Fibroblast of villous mesenchyme (primary cell): ENCODE measurements at places on chromosomes 2 and 18.
A peak's percentile ranks its signal among the peaks of the same experiment; 100 is the strongest.

DNA sequence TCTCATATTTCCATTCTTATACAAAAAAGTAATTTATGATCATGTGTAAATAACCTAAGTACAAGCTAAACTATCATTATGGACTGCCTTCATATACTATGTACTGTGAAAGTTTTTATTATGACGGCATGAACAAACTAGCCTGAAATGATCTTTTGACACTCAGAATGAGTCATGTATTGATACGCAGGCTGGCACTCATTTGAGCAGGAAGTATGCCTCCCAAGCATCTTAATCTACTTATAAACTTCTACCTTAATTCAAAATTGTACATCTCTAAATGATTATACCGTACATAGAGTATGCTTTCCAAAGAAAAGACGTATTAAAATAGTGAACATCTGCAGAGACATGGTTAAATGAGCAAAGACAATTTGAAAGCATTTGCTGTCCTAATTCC lies 207.1 kb upstream of the SPOPL start:
- DNase-seq: no peak

- no peak for DNase-seq
Observed at GRCh38 chr2:208638059-208638458, 231.5 kb downstream of the PTH2R start.

GRCh38 chr2:71587509-71588073 lies 134.2 kb downstream of the DYSF start:
- DNase-seq: no peak

DNA sequence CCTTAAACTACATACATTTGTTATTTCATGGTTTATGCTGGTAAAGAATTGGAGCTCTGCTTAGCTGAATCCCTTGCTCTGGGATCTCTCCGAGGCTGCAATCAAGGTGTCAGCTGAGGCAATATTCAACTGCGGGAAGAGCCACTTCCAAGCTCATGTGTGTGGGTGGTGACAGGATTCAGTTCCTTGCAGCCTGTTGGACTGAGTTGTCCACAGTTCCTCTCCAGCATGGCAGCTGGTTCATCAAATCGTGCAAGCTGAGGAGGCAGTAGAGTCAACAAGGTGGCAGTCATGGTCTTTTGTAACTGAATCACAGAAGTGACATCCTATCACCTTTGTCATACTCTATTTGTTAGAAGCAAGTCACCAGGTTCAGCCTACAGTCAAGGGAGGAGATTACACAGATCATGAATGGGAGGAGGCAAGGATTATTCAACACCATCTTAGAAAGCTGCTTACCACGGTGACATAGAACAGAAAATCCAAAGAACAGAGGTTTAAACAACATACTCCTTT lies 56.9 kb downstream of the CTIF start:
- no peak for DNase-seq

DNA sequence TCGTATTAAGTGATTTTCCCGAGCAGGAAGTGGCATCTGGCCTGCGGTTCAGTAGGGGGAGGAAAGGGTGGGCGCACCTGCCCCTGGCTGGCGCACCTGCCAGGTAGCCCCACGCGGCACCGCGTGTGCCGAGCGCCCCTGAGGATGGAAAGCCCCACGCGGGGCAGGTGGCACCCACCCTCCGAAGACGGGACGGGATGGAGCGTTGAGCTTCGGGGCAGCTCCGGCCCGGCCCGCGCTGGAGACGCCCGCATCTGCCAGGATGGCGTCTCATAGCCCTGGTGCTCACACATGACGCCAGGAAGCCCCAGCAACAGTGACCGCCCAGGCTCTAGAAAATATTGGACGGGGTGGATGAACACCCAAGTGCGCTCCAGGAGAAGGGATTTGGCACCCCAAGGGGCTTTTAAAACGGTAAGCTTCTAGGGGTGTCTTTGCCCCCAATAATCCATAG lies 2.5 kb upstream of the NFATC1 start:
- no peak for DNase-seq

DNA sequence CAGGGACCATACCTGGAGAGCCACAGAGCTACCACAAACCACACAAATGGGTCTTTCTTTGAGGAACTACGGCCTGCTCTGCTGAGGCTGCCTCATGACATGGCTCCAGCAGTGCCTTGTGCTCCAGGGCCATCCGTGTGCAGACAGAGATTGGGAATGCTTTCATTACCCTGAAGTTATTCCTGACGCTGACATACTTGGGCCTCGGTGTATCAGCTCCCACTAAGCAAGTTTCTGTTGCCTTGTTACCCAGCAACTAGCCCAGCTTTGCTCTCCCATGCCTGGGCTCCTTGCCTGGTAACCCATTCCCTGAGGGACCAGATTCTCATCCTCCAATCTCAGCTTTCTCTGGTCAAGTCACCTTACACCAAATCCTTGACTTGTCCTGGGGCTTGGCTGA lies 80.3 kb upstream of the FZD7 start:
- no peak for DNase-seq

GRCh38 chr18:62625019-62625418 lies 90.3 kb upstream of the PHLPP1 start:
- DNase-seq: no peak

- peak; percentile 91 for DNase-seq
Observed at GRCh38 chr2:233210843-233211547, 40.5 kb upstream of the ATG16L1 start.

GRCh38 chr2:176415937-176416499 lies 146.8 kb downstream of the MTX2 start:
- no peak for DNase-seq

DNA sequence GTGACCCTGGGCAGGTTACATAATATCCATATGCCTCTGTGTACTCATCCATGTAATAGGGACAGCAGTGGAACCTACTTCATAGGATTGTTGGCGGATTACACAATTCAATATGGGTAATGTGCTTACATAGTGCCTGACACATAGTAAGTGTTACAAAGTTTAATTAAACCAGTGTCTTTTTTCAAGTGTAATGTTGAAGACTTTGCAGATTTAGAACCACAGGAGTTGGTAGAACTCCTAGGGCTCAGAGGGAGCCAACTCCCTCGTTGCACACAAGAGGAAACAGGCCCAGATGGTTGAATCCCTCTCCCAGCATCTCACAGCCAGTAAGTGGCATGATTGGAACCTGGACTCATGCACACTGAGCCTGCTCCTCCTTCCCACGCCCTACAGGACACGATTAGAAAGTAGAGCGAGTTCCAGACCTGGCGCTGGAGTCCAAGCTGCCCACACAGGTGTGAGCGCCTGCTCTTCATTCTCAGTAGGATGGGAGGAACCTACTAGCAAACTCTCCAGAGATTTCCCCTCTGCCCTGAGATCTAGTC lies 97.8 kb downstream of the VSNL1 start:
- no peak for DNase-seq

DNA sequence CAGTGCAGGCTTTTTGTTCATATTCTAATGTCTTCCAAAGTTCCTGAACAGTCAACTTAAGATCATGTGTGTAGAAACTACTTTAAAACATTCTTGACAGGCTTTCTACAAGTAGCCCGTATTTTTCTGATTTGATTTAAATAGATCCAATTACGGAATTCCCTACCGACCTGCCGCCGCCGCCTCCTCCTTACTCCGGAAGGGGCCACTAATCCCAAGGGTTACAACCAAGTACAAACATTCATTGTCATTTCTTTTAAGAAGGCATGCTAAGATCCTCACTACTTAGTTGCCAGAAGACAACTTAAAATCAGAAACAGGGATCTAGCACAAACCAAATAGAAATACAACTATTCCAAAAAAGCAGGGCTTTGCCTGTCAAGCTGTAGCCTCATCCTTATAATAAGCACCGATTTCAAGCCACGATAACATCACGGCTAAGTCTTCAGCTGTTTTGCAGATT lies 784 bp downstream of the WDR33 start:
- DNase-seq: peak; percentile 51

DNA sequence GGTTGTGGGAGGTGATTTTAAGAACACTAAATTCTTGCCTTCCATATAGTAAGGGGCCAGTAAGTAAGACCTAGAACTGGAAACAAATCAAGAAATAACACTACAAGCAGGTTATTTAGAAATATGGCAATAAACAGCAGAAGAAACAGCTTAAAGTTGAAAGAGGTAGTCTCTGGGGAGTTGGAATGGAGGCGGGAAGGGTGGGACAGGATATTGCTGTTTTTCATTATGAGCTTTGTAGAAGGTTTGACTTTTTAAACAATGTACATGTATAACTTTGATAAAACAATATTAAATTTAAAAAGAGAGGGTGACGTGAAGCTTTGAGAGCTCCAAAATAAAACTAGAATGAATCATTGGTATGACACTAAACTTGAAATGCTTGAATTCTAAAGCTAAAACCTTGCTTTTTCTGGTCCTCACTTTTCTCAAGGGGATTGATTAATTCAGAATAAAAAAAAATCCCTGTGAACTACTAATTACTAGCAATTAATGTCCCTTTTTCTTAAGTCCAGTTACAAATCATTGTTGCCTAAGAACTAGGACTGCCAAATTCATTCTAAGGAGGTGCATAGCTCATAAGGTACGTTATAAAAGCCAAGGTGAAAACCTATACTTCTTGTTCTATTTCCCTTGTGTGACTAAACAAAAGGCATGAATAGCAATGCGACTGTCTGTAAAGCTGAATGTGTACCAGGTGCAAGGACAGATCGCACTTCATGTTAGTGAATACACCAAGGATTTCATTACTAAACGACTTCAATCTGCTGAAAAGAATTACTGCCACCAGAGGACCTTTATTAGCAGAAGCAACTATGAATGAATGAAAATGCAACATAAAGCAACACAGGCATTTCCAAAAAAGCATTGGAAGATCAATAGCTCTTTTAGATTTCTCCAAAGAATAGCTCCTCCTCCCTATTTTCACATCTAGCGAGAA lies 177.5 kb downstream of the RBM43 start:
- DNase-seq: no peak

- DNase-seq: no peak
Observed at GRCh38 chr2:23692263-23692662, 234.7 kb downstream of the ATAD2B start.

DNA sequence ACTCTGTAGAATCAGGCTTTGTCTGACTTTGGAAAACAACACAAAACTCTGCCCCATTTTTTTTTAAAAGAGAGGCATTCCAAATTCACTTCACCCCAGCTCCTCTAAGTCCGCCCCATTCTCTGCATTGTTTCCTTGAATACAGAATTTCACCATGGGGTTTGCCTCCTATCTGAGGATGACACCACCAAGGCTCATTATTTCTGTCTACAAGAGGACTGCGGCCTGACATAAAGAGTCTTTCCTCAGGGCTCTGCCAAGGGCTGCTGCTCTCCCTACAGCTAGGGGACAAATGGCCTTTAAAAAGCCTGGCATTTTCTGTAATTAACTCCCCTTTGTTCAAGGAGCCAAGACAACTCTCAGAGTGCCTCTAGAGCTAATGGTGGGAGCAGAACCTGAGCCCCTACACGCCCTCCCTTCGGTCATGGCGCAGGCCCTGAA lies 4.6 kb downstream of the CHST10 start:
- DNase-seq: no peak

DNA sequence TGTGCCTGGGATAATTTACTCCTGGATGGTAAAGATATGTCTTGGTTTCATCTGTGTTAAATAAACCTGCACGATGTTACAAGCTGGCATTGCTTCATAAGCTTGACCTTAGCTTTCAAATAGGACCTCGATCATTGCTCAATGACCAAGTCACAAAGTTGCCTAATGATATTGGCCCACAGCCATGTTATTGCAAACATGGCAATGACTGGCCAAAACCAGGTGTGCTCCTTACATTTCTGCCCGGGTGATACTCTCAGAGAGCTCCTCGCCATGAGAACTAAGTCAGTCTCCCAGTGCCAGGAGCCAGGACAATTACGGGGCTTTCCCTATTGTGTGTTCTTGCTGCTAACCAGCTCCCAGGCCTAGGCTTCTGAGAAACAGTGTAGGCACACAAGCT lies 72.5 kb upstream of the CYP1B1 start:
- peak; percentile 88 for DNase-seq

- no peak for DNase-seq
Observed at GRCh38 chr2:120979921-120980320, 244.3 kb downstream of the GLI2 start.

DNA sequence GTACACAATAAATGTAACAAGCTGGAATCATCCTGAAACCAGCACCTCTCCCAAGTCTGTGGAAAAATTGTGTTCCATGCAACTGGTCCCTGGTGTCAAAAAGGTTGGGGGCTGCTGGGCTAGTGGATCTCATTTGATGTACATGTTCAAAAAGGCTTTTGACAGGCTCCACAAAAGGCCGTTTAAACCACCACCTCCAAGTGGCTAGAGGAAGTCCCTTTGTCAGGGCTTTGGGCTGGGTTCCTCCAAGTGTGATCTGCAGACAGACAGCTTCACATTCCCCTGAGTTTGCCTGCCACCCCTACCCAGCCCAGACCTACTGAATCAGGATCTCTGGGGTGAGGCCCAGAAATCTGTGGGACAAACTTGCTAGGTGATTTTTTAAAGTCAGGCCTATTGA lies 84.7 kb downstream of the TGFA start:
- DNase-seq: no peak

DNA sequence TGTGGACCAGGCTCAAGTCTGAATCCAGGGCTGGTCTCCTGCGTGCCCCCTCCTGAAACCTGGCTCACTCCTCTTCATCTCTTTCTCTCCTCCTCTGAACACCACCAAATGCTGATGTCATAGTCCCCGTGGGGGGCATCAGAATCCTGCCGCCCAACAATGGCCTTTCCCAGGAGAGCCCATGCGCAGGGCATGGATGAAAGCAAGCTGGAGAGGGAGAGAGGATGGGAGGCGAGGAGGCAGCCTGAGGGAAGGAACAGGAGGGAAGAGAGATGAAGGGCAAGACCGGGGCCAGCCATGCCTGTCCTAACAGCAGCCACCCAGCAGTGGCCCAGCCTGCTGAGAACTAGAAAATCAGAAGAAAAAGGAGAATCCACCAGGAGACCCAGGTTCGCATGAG lies 22.3 kb upstream of the LPIN1 start:
- DNase-seq: no peak

DNA sequence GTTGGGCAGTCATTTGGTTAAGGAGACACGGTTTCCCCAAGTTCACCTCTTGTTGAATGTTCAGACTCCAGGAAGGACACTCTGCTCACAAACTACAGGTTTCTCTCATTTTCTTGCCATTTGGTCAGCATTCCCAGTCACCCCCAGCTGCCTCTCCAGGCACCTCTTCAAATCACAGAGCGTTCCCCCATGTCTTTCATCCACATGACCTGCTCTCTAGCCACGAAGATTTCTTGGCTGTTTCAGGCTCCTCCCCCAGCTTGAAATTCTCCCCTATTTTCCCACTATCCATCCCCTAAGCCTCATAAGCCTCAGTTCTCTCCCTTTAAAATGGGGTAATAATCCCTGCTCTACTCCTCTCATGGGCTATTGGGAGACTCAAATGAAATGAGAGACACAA lies 89.1 kb upstream of the RTN4 start:
- DNase-seq: no peak

GRCh38 chr2:201433394-201433995 lies 17.8 kb downstream of the TRAK2 start:
- no peak for DNase-seq

DNA sequence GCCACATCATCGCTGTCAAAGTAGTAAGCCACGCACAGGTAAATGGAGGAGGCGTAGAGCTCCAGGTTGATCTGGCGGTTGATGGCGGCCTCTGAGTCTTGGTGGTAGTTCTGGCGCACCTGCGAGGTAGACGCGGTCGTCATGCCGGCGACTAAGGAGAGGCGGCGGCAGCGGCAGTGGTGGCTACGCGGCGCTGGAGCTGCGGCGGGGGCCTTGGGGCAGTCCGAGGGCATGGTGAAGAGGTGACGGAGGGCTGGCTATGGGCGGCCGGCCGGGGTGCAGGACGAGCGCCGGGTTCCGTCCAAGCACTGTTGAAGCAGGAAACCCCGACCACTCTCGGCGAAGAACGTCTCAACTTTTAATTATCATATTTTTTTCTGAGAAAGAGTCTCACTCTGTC lies 12.7 kb upstream of the ZNF513 start:
- DNase-seq: no peak

- peak; percentile 95 for DNase-seq
Observed at GRCh38 chr2:207330912-207331311, 165.2 kb upstream of the KLF7 start.
